Inflammatory macrophage (primary cell): ENCODE measurements at places on chromosomes 13 and 19.

- peak; percentile 95 for DNase-seq
Measured at GRCh38 chr13:24288870-24289269, 20.5 kb upstream of the C1QTNF9 start.

DNA sequence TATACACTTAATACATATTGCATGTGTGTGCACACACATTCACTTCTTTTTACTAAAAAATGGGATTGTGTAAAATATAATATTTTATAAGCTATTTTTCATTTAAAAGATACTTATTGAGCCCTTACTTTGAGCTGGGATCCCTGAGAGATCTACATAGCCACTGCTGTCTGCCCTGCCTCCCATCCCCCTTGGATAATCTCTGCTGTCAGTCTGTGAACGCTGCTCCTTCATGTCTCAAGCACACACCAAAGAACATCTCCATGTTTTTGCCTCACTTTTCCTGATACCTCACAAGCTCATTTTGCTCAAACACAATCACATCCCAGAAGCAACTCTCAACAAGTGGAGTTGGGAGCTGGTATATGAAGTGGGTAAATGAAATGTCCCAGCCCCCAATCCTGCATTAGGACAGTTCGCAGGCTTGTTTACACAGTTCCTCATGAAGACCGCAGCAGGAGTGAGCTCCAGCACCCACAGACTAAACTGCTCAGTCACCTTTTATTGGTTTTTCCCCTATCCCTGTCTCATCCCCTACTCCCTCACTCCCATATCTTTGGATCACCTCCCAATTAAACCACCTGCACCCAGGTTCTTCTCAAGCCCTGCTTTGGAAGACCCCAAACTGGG lies 108.3 kb upstream of the FRY start:
- DNase-seq: no peak

DNA sequence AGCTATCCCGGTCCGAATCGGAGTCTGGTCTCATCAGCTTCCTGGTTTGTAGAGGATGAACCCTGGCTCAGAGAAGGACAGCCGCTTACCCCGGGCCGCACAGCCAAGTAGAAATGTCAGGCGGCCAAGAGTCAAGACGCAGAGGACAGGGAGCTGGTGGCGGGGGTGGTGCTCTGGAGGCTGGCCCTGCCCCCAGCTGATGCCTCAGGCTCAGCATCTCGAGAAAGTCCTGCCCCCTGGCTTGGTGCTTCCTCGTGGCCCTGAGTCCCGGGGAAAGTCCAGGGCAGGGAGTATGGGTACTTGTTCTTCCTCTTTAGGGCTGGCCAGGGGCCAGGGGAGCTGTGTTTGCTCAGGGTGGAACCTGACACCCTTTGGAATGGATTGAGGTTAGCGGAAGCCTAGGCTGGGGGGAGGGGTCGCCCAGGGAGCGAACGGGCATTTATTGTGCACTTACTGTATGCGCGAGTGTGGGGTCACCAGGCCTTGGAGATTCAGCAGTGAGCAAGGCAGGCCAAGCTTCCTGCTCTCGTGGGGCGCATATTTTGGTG lies 2.2 kb downstream of the TJP3 start:
- peak; percentile 94 for DNase-seq

GRCh38 chr19:58519087-58519354 lies 589 bp downstream of the ZBTB45 start:
- peak; percentile 52 for DNase-seq

- DNase-seq: no peak
Measured at GRCh38 chr13:35988648-35989081, 142.5 kb downstream of the DCLK1 start.

- DNase-seq: peak; percentile 73
Measured at GRCh38 chr19:13881692-13882418, 4.9 kb downstream of the NANOS3 start.

DNA sequence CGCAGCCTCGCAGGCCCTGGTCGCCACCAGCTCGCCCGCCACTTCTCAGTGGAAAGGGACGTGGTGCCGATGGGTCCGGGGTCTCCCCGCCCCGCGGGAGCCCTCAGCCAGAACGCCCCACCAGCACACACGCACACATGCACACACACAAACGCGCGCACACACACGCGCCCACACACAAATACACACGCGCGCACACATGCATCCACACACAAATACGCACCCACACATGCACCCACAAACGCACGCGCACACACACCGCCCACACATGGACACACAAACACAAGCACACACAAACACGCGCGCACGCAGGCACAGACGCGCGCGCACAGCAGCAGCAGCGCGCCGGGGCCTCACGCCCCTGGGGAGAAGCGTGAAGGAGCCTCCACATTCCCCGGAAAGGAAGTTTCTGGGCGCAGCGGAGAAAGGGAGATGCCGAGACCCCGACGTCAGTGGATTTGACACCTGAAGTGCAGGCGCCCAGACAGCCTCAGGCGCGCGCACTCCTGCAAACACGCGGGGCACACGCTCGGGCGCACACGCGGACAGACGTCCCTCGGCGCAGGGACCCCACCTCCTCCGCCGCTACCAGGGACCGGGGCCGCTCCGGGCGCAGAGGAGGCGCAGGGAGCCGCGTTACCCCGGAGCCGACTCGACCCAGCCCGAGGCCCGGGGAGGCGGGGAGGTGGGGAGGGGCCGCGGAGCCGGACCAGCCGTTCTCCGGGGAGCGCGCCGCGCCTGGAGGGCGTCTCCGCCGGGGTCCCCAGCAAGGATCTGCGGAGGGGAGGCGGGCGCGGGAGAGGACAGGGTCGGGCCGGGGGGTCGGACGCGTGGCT lies 622 bp downstream of the RASA3 start:
- DNase-seq: no peak

DNA sequence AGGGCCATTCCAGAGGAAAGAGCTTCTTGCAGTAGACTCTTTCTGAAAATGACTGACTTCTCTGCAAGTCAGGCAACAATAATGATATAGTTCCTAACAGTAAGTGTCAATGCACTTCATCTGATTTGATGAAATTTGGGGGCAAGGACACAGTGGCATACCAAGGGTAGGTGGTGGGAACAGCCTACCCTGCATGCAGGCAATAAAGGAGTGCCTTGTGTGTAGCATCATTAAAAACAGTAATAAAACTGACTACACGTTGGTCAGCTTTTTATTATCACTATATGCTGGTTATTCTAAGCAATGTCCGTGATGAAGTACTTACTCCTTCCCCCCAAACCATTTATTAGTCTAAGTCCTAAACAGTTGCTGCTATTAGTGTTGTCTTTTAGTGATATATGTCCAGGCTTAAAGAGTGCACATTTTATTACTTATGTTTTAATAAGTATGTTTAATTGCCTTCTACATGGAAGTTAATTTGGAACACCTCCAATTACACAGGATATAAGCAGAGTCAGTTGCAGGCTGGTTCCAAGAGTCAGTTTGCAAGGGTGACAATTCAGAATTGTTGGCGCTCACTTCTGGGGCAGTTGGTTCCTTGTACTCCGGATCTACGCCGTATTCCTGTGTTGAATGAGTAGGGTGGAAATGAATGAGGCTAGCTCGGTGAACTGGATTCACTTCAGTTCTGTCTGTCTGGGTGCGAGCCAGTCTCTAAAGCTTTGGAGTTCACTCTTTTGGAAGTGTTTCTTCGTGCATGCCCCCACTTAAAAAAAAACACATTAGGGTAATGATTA lies 84.0 kb downstream of the RGCC start:
- DNase-seq: no peak
